ENCODE measurements at places on chromosomes 1 and 21.

GRCh38 chr1:3695326-3696217, 43.3 kb downstream of the TP73 start:
- no peak for DNase-seq

DNA sequence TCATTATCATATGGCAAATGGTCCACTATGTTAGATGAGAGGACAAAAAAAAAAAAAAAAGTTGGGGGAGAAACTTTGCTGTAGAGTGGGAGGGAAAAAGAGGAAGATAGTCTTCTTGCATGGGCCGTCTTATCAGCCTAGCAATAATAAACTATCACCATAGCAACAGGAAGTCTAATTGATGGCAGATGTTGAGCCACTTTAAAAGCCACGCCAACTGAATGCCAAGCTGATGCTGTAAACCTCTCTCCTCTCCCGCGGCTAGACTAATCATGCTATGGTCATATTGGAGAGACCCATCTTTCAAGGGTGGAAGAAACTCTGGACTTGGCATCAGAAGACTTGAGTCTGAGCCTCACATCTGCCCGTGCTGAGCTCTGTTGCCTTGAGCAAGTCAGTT, 122.2 kb upstream of the HOOK1 start:
- no peak for DNase-seq

DNA sequence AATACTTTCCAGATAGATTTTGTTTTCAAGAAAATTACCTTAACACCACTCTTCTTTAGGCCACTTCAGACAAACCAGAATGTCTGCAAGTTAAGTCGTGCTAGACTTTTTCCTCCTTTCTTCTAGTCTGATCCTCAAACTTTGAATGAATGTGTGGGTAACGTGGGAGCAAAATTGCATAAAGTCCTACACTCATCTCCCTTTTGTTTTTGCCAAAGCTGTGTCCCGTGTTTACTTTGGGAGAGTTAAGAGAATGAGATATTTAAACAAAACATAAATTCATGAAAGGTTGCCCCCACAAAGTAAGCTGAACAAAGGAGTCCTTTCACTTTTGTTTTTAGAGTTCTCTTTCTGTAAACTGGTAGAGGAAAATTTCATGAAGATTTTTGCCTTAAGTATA, 16.9 kb upstream of the VAMP3 start:
- DNase-seq = no peak

GRCh38 chr1:168488138-168488537, 55.7 kb downstream of the XCL2 start:
- no peak for DNase-seq

GRCh38 chr1:58395355-58395754, 151.2 kb downstream of the OMA1 start:
- no peak for DNase-seq

- peak; percentile 23 for DNase-seq
Measured at GRCh38 chr1:923131-923990, at the start of gene SAMD11. Gene SAMD11 (plus strand): TSS chr1:923923. CDS start chr1:924432, 509 bp downstream.

DNA sequence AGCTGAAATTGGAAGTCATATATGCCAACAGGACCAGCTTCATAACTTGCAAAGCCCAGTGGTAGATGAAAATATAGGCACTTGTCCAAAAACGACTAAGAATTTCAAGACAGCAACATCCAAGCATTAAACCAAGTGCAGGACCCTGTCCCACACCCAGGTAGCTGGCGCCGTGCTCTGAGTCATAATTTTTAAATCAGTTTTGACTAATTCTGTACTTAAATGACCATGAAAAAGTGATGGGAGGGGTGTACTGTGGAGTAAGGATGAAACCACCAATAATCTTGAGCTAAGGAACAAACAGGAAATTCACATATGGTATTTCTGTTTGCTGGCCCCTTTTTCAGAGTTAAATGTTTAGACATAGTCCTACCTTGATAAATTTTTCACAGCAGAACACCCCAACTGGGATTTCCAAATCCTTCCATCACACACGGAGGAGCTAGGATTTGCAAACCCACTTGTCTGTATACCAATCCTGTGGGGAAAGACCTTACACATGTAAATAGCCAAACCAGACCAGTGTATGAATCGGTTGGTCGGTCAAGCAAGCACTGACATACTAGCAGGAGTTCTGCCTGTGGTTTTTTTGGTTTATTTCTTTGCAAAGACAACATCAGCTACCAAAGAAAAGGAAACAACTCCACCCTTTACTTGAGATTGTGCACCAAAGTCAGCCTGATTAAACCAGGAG, 235.7 kb upstream of the RAB4A start:
- no peak for DNase-seq

GRCh38 chr1:82441402-82441801, 640.7 kb downstream of the ADGRL2 start:
- no peak for DNase-seq

GRCh38 chr1:185811073-185811709, 77.0 kb downstream of the HMCN1 start:
- DNase-seq = no peak

DNA sequence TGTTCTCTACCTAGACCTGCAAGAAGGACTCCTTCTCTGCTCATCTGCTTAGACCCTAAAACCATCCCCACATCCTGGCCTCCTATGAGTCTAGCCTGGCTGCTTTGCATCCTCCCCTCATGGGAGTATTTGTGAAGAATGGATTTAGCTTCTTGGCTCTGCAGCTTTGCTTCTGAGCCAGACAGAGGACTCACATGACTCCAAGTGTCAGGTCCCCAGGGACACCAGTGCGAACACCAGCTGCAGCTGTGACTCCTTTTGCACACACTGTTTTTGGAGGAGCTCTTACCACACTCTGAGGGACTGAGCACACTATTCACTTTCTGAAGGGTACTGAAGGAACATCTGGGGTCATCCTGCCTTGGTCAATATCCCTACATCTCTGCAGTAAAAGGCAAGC, 131.8 kb upstream of the SGIP1 start:
- DNase-seq = no peak

DNA sequence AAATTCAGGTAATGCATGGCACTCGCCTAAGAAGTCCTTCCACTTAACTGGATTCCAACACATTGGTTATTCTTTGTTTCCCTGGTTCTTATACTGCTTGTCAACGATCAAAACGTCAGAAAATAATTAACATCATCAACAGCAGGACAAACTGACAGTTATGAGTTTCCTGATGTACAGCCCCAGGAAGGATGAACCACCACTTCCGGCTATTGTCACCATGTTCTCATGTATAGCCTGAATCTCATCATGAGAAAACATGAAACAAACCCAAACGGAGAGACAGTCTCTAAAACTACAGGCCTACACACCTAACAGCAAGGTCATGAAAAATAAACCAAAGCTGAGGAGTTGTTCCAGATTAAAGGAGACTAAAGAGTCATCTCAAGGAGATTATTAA, 60.5 kb upstream of the FBXO28 start:
- no peak for DNase-seq

DNA sequence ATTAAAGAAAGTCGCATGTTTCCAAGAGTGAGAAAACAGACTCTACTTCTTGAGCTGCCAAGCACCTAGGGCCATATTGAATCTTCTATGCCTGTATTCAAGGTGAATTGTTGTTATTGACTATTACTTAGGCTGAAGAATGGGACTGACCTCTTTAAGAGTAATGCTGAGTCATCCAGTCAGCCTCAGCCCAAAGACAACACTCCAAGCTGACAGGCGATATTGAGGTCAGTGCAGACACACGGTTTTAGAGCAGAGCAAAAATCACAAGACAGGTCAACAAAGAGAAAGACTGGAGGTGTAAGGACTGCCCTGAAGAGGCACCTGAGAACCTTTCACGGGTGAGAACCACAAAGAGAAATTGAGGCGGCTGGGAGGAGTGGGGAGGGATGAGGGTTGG, 146.9 kb downstream of the MIS18A start:
- DNase-seq = no peak

GRCh38 chr1:25065795-25066238, 135.7 kb upstream of the RUNX3 start:
- DNase-seq = peak; percentile 6

DNA sequence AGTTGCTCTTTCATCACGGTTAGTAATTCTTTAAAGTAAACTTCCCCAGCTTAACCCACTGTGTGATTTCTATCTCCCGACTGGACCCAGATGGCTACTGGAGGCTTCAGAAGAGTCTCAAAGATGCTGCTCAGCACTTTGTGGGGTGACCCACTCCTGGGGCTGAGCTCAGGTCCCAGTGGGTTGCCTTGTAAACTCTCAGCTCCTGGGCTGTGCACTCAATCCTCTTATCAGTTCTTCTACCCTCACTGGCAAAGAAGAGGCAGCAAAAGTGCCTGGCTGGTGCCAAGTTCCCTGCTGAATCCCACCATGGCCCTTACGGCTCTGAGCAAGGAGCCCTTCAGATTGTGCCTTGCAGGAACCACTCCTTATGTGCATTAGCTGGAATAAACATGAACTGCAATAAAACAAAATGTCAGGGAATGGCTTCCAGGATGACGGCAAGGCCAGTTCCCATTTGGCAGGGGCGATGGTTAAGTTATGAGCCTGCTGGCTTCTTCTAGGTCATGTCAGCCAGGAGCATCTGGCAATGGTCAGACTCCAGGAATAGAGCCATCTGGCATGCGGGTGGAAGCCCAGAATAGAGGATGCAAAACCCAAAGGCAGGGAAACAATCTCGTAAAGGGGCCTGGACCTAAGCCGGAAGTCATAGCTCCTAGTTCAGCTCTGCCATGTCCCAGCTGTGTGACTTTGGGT, 6.8 kb downstream of the MYOC start:
- DNase-seq = no peak

- no peak for DNase-seq
Measured at GRCh38 chr1:156070548-156070947, 9.6 kb downstream of the RAB25 start.

GRCh38 chr1:54581621-54582035, 33.6 kb downstream of the ACOT11 start:
- no peak for DNase-seq

DNA sequence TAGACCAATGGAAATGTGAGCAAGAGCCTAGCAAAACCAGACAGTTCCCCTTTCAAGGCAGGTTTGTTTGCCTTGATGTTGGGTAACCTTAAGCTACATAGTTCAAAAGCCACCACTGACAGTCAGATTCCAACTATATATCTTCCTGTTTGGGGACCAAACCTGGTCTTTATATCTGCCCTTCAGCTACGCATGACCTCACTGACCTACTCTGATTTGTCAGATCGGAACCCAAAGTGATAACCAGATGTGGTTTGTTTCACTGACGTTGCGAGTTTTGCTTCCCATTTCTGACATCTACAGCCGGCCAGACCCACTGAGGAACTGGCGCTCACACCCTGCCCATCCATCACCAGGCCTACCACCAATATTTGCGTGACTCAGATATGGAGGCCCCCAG, 361.1 kb upstream of the CHRM3 start:
- no peak for DNase-seq

GRCh38 chr21:20802201-20802600, 196.0 kb upstream of the NCAM2 start:
- no peak for DNase-seq

- no peak for DNase-seq
Measured at GRCh38 chr1:119314001-119314796, 54.4 kb upstream of the HAO2 start.

DNA sequence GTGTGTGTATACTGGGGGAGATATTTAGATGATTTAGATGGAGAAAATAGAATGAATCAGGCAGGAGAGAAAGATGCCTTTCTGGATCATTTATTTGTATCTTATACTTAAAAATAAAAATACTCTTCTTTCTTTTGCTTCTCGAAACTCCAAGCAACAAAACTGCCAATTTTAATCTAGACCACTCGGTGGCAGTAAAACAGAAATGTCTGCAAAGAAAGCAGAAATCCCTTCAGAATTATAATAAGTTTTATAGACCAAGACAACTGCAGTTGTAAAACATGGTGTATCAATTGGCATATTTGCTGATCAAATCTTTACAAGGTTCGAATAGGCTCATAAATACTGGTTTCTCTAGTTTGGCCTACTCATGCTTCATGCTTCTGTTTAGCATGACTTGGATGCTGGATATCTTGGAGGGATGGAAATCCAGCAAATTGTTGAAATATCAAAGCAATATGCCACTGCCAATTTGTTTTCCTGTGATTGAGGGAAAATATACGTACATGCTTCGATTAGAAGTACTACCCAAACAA, 15.1 kb upstream of the C1orf87 start:
- DNase-seq = no peak

Data from effector CD8-positive, alpha-beta T cell (primary cell).